ENCODE measurements at places on chromosomes 3 and 15.

GRCh38 chr3:58647381-58648141 is 19.0 kb downstream of the FAM3D start:
- DNase-seq: no peak

- DNase-seq: no peak
Observed at GRCh38 chr3:153469162-153469561, 307.1 kb downstream of the RAP2B start.

DNA sequence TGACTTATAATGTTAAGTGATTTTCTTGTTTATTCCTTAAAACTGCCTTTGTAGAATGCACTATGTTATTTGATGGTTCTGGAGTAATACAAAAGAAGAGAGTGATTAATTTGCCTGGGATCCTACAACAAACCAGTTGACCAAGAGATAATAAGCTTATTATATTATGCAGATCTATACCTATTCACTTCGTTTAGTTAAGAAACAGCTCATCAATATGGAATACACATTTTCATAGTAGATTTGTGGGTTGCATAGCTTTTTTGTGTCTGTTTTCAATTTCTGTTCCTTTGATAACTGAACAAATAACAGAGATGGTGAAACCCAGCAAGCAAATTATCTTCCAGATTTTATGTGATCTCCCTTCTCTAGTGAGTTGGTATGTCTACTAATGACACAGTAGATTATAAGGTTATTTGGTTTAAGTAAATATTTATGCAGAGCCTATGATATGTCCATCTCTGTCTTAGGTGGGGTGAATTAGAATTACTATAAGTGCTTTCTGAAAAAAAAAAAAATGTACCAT is 443.3 kb upstream of the TPRG1 start:
- DNase-seq: no peak

- DNase-seq: no peak
Observed at GRCh38 chr3:46898321-46899150, 21.0 kb downstream of the PTH1R start.

GRCh38 chr3:65573548-65574116 is 465.1 kb downstream of the MAGI1 start:
- no peak for DNase-seq

- peak; percentile 45 for DNase-seq
Observed at GRCh38 chr15:52727815-52728214, 48.6 kb upstream of the ATOSA start.

- peak; percentile 56 for DNase-seq
Observed at GRCh38 chr15:76336254-76337058, at the start of gene ISL2. ISL2 (plus strand) TSS chr15:76336773; CDS start chr15:76336884, 111 bp downstream.

DNA sequence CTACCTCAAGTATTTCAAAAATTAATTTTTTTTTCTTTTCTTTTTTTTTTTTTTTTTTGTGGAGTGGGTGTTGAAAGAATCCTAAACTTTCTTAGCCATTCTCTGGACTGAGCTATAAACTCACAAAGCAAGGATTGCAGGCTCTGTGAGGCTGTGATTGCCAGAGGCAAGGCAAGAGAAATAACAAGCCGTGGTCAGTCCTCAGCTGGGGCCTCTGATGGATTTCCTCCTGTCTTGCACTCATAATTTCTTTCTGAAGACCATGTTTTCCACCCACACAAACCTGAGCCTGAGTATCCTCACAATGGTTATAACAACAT is 1.3 kb downstream of the CX3CR1 start:
- no peak for DNase-seq

DNA sequence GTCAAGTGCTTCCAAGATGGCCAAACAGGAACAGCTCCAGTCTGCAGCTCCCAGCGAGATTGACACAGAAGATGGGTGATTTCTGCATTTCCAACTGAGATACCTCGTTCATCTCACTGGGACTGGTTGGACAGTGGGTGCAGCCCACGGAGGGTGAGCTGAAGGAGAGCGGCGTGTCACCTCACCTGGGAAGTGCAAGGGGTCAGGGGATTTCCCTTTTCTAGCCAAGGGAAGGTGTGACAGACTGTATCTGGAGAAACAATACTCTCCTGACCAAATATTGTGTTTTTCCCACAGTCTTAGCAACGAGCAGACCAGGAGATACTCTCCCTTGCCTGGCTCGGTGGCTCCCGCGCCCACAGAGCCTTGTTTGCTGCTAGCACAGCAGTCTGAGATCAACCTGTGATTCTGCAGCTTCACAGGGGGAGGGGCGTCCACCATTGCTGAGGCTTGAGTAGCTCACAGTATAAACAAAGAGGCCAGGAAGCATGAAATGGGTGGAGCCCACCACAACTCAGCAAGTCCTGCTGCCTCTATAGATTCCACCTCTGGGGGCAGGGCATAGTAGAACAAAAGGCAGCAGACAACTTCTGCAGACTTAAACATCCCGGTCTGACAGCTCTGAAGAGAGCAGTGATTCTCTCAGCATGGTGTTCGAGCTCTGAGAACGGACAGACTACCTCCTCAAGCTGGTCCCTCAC is 293.5 kb upstream of the SUCLG2 start:
- DNase-seq: peak; percentile 5

GRCh38 chr15:41971895-41972252 is 483 bp downstream of the EHD4 start:
- DNase-seq: peak; percentile 36

GRCh38 chr3:185796431-185797107 is 28.3 kb downstream of the IGF2BP2 start:
- DNase-seq: no peak

DNA sequence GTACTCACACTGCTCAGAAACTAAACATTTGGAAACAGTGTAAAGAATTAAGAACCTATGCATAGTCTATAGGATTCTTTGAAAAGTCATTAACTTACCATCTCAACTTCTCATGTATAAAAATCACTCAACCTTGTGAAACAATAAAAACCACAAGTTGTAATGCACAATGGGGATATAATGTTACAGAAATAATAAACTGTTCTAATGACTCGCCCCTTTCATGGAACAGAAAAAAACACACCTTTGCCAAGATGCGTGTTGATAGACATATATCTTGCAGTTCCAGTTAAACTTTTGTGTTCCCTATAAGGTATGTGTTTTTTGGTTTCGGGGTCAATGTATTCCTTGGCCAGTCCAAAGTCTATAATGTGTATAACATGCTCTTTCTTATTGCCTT is 50.8 kb upstream of the PPIB start:
- no peak for DNase-seq

GRCh38 chr15:66854012-66854965 is 152.3 kb downstream of the SMAD6 start:
- DNase-seq: no peak

DNA sequence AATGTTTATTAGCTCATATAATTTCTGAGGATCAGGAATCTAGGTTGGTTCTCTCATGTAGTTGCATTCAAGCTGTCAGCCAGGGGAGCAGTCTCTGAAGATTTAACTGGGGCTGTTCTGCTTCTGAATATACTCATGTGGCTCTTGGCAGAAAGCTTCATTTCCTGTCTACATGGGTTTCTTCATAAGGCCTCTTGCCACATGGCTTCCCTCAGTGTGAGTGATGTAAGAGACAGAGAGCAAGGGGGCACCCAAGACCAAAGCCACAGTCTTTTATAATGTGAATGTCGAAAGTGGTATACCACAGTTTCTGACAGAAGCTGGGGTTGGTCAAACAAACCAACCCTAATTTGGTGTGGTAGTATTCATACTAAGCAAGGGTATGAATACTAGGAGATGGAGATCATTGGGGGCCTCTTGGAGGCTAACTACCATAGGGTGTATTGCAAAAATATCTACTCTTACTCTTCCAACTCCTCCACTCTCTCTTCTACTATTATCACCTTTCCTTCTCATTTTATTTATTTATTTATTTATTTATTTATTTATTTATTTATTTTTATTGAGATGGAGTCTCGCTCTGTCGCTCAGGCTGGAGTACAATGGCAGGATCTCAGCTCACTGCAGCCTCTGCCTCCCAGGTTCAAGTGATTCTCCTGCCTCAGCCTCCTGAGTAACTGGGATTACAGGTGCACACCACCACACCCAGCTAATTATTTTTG is 123.8 kb downstream of the B3GALNT1 start:
- DNase-seq: no peak

GRCh38 chr15:100939791-100940190 is 20.6 kb downstream of the LRRK1 start:
- DNase-seq: no peak

GRCh38 chr3:139764936-139765335 is 87.2 kb upstream of the NMNAT3 start:
- no peak for DNase-seq

DNA sequence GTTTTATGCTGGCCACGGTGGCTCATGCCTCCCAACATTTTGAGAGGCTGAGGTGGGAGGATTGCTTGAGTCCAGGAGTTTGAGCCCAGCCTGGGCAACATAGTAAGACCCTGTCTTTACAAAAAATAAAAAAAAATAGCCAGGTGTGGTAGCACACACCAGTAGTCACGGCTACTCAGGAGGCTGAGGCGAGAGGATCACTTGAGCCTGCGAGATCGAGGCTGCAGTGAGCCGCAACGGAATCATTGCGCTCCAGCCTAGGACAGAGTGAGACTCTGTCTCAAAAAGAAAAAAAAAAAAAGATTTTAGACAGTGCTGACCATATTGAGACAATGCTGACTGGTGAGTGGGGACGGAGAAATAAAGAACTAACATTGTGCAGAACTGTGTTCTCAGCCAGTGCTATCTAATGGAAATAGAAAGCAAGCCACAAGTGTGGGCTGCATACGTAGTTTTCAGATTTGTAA is 67.2 kb downstream of the ST6GAL1 start:
- no peak for DNase-seq

GRCh38 chr3:62493109-62493801 is 119.9 kb upstream of the FEZF2 start:
- DNase-seq: no peak

GRCh38 chr15:31869686-31870307 is 160.5 kb upstream of the CHRNA7 start:
- DNase-seq: peak; percentile 22

GRCh38 chr3:98603580-98603979 is 10.2 kb upstream of the CPOX start:
- no peak for DNase-seq

DNA sequence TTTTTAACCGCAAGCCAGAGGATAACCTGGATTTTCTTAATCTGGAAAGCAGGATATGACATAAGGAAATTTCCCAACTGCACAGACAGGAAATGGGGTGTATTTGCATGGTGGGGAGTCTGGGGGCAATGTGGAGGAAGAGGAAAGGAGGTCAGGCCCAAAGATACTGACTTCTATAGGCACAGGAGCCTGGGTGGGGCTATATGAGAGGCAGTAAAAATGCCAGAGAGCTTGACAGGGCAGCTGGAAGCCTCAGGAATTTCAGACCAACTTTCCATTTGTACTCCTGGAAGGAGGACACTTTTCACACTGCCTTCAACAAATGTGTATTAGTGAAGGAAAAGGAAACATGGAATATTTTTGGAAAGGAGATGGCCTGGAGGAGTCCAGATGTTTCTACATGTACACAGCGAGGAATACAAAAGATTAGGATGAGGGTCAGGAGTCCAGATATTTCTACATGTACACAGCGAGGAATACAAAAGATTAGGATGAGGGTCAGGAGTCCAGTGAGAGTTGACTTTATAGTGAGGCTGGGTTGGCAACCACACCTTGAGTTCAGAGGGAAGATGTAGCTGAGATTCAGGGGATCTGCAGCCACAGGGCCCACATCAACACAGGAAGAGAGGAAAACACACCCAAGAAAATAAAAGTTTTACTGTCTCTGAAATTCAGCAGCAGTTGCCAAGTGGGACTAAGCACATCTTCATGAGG is 111.9 kb upstream of the PTPRG start:
- DNase-seq: no peak

GRCh38 chr3:37964716-37965115 is 25.9 kb upstream of the VILL start:
- DNase-seq: no peak

DNA sequence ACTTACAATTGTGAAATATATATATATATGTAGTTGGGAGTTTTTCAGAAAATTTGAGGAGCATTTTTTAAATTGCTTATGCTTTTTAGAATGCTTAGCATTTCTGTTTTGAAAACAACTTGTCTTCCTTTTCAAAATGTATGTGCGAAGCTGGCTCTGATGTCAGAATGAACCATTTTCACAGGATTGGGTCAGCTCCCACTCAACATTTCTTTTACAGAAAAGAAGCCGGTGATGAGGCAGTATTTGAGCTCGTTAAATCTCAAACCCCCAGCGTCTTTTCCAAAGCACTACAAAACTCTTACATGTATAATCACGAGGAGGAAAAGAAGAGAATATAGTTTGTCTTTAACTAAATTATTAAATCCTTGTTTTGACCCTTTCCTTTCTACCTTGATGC is 225.4 kb downstream of the MEIS2 start:
- no peak for DNase-seq

- DNase-seq: no peak
Observed at GRCh38 chr3:8886546-8886945, 76.7 kb downstream of the RAD18 start.

GRCh38 chr15:79898369-79898768 is 1.6 kb upstream of the MTHFS start:
- no peak for DNase-seq
